ENCODE measurements at places on chromosomes 4 and X.

GRCh38 chrX:45710081-45710801, 509.6 kb upstream of the DIPK2B start:
- no peak for DNase-seq

GRCh38 chr4:40214038-40214437, 17.2 kb downstream of the RHOH start:
- no peak for DNase-seq

DNA sequence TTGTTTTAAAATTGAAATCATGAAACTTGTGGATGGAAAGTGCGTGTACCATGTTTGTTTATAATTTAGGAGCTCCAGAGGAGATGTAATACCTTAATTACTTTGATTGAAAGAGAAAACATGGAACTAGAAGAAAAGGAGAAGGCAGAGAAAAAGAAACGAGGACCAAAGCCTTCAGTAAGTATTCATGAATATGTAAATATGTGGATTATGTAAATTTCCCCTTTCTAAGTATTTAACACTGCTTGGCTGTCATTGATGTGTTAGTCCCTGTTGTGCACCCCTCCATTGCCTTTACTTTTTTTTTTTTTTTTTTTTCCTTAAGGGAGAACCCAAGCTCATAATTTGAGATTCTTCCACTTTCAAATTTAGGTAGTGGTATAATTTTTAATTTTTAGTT, 36.4 kb downstream of the SMARCA5 start:
- no peak for DNase-seq

DNA sequence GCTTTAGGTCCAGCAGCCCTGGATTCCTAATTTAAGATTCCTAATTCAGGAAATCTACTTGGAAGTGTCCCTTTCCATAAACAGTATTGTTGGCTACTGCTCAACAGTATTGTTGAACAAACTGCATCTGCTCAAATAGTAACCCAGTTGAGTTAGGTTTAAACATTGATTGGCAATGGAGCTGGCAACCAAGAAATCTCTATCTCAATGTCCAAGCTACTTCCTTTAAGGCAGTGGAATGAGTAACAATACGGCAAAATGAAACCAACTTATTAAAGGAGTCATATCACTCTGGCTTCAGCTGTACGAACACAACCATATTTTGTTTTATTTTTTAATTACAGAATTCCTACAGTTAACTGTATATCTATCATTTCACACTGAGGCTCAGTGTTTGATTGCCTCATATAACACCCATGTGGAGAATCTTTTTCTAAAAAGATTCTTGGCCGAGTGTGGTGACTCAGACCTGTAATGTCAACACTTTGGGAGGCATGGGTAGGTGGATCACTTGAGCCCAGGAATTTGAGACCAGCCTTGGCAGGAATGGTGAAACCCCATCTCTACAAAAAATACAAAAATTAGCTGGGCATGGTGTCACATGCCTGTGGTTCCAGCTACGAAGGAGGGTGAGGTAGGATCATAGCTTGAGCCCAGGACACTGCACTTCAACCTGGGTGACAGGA, 71.7 kb upstream of the IL13RA1 start:
- no peak for DNase-seq

DNA sequence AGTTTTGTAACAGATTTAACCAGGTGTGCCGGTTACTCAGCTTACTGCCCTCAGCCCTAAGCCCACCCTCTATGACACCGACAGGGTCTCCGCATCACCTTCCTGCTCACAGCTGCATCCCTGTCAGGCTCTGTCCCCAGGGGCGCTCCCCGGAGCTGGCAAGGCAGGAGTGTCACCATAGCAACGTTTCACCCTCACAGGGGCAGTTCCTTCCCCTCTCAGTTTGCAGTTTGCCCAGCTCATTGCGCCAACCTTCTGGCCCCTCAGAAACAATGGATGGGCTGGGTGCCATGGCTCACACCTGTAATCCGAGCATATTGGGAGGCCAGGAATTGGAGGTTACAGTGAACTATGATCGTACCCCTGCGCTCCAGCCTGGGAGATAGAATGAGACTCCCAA, 42.6 kb downstream of the RGS12 start:
- no peak for DNase-seq

DNA sequence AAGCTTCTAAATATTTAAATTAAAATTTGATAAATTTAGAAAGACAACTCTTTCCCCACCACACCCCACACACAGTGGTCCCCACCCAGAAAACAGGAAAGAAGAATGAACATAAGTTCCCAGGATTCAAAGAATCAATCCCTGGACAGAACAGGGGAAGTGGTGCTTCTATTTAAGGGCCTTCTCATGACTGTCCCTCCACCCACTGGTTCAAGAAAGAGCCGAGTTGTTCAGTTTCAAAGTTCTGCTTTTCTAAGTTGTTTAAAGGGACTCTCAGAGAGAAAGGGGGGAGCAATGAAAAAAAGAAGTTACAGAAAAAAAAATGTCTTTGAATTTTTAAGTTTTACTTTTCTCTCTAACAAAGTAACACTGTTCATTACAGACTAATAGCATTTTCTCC, 195.8 kb downstream of the PDGFC start:
- DNase-seq = no peak

- peak; percentile 61 for DNase-seq
Measured at GRCh38 chrX:20067709-20068561, 48.8 kb downstream of the MAP7D2 start.

GRCh38 chr4:75490155-75490554, 24.0 kb downstream of the RCHY1 start:
- no peak for DNase-seq

DNA sequence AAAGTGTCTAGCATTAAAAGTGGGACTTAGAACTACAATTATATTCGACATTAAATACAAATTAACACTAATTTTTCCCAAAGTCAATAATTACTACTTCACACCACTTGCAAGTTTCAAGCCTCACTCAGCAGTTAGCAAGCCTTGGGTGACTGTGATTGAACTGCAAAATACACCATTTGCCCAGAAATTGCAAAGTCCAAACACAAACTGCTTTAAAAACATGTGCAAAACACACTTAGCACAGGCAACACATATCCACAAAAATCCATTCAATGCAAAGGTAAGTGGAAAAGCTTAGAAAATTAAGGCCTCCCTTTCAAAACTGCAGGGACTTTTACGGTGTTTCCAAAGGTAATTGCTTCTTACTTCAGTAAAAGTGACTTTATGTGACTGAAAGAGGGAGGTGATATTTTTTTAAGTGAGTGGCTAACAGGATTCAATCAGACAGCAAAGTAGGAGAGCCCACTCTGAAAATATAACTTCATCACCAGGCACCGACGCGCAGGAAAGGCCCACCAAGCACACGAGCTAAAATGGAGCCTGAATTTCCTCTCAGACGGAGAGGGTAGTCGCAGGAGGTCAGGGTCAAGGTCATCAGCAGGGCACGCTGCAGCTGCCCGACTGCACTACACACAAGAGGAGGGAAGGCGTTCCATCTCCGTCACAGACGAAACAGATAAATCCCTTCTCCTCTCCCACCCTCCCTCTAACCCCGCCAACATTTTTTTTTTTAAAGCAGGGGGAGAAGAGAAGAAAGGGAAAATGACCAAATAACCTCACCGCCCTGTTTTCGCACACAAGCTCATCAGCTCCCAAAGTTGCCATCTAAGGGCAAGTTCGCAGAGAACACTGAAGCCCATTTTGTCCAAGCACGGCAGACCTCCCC, 3.1 kb downstream of the ZNF827 start:
- DNase-seq = peak; percentile 42

- DNase-seq = no peak
Measured at GRCh38 chr4:105434940-105435339, 38.9 kb downstream of the PPA2 start.

DNA sequence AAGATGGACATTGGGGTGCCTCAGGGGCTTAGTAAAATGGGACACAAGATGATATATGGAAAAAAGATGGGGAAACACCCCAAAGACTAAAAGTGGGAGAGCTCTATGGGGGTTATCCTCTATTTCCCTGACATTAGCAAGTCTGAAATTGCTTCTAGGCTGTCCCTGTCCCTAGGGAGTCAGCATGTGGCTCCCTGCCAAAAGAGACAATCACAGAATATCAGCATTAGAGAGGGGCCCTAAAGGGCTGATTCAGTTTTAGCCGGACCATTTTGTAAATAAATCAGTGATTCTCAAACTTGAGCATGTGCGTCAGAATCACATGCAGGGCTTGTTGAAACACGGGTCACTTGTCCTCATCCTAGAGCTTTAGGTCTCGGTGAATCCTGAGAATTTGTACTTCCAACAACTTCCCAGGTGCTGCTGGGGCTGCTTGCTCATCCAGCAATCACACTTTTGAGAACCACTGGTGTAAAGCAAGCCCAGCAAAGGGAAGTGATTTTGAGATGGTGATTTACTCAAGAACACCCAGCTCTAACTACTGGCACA, 165.3 kb upstream of the DGKK start:
- no peak for DNase-seq
